Fibroblast of skin of right biceps (primary cell): ENCODE measurements at places on chromosomes 5 and 9.
A peak's percentile ranks its signal among the peaks of the same experiment; 100 is the strongest.

- no peak for DNase-seq
Observed at GRCh38 chr9:80491086-80491696, 919.4 kb downstream of the TLE4 start.

DNA sequence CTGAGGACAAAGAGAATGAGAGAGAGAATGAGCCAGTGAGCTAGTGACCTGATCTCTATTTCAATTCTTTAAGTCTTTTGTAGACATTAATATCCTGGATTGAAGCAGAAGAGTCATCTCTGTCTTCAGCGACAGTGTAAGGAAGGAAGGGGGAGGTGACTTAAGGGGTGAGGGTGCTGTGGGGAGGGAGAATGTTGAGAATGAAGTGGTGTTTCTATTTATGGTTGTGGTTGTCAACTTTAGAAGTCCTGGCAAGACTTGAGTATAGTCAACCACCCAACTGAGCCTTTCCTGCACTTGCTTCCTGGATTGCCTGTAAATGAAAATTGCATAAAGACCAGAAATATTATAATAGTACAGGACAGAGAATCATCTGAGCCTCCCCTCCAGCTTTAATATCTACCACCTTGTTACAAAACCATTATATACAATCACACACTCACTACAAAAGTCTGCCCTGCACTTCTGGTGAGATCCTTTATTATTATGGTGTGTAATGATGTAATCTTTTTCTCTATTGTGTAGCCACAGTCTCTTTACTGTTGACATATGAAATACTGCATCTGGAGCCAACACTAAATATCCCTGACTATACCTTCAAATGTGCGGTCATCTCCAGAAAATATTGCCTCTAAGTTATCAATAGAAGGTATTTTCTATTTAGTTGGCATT lies 91.7 kb downstream of the NTRK2 start:
- peak; percentile 81 for DNase-seq

DNA sequence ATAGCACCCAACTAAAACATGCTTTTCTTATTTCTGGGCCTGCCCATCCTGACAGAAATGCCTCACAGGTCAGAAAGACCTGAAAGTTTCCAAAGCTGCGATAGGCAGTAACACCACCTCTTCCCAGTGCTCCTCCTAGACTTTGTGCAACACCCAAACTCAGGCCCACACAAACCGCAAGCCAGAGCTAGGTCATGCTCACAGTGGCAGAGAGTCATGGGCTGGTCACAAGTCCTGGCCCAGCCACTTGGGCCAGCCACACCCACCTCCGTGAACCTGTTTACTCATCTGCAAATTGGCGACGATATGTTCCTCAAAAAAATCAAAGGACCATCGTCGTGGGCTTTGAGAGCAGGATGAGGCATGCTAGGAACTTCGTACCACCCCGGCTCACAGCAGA lies 44.0 kb upstream of the SLC25A51 start:
- DNase-seq: no peak

- peak; percentile 86 for DNase-seq
Observed at GRCh38 chr5:159135896-159136531, 36.3 kb upstream of the EBF1 start.

DNA sequence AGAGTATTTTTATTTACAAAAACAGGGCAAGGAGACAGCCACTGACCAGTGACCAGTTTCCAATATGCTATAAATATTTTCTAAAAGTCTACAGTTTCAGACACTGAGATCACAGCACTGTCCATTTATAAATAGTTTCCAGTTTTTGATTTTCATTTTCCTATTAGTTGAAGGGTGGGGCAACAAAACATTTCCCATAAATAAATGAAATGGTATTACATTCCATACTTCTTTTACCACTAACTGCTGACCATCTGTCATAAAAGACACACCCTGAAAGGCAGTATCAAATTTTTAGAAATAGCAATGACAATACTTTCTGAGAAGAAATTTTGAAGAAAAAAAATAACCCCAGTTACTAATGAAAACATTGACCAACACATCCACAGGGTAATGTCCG lies 126.7 kb downstream of the ARSB start:
- DNase-seq: no peak

DNA sequence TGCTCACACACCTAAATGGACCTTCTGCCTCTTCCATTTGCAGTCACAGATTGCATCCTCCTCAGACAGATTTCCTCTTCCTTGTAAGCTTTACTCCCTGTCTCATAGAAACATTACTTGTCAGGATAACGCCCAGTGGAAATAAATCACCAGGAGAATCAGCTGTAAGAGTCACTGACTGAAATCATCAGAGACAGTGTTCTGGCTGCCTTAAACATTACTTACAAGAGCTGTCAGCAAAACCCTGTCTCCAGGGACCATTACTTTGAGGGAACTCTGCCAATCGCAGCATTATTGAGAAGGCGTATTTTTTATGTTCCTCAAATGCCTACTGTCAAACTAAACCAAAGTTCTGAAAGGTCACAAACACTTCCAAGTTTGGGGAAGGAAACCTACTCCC lies 5.9 kb downstream of the DPYSL3 start:
- DNase-seq: peak; percentile 95

DNA sequence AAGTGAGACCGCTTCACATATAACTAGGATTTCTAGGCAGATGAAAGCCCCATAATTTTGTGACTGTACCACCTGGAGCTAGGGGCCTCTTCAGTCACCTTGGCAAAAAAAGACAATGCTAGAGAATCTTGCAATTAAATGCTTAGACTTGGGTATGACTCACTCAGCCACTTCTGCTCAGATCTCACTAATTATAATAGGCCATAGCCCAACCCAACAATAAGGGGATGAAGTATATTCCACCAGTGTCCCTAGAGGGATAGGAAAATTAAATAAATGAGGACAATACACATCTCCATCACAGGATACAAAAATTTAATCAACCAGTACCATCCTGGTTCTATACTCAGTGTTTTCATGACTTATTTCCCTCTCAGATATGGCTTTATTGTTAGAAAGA lies 1079.9 kb upstream of the C9orf72 start:
- no peak for DNase-seq

DNA sequence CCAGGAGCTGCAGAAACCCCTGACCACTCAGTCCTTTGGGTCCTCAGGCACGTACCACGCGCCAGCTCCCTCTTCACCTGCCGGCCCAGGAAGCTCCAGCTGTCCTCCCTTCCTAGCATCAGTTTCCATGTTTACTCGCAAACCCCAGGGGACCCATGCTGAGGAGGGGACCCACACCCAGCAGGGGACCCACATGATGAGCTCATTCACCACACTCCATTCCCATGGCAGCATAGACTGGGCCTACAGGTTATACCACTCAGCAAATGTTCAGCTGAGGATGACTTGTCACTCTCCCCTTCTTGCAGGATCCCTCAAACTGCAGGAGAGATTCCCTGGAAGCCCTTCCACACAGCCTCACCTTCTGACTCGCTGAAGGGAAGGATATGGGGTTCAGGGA lies 73.5 kb upstream of the GALNT10 start:
- DNase-seq: no peak

DNA sequence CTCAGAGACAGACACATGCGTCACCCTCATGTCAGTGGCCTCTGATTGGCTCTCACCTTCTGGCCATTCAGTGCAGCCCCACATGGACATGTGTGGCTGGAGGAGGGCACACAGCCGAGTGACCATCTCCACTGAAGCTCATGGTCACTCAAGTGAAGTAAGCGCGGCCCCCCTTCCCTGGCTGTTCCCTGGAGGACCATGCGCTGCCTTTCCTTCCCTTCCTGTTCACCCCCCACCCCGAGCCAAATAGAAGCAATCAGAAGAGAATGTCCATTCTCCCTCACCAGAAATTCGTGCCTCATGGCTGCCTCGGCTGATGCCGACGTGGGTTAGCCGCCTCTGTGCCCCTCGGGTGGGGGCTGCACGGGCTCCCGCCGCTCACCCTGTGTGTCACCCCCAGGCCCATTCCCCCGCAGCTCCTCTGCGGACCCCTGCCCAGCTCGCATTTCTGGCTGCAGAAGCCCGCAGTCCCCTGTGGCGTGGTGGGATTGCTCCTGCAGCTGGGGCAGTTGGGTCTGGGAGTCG lies 12.5 kb upstream of the COL5A1 start:
- DNase-seq: no peak

DNA sequence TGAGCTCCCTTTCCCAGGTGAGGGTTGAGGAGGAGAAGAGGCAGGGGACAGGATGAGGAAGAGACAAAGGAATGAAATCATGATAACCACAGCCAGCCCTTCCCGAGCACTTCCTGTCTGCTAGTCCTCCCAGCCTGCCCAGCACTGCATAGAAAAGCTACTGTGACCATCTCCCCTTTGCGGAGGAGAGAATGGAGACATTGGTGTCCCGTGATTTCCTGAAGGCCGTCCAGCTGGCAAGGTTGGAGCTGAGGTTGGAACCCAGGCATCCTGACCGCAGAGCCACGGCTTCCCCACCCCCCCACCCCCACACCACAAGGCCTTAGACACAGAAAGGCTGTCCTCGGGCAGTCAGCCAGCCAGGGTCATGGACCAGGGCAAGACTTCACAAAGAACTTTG lies 131.1 kb upstream of the ICE1 start:
- DNase-seq: peak; percentile 41

DNA sequence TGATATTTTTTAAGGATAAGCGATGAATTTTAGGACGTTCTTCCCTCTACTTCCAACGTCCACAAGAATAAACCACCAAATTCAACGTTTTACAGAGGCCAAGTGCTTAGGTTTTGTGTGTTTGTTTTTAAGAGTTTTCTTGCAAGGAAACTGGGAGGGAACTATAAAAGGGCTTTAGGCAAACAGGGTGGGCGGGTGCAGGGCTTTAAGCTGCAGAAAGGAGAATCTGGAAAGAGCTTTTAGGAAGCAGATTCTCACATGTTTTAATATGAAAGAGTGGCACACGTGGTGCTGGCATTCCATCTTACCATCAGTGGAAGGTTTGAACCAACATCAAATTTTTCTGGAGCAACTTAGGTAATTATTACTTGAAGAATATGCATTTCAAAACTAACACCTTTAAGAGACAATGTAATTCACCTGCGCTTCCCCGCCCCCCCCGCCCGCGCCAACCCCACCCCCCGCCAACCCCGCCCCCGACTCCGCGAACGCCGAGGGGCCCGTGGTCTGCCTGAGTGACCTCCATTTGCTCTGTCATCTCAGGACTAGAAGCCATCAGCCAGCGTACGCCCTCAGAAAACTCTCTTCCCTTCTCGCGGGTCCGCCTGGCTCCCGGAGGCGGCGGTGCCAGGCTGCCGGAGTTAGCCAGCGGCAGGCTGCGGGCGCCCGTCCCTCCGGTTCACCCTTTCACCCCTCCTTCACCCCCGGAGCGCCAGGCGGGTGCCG lies 911 bp upstream of the PIK3R1 start:
- no peak for DNase-seq

DNA sequence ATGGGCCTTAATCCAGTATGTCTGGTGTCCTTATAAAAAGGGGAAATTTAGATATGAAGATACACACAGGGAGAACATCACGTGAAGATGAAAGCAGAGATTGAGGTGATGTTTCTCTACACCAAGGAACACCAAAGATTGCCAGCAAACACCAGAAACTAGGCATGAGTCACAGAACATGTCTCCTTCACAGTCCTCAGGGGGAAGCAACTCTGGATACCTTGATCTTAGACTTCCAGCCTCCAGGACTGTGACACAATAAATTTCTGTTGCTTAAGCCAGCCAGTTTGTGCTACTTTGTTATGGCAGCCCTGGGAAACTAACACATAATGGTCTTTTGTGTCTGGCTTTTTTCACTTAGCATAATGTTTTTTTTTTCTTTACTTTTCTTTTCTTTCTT lies 41.2 kb upstream of the STRBP start:
- DNase-seq: no peak

GRCh38 chr5:14268738-14269137 lies 125.6 kb downstream of the TRIO start:
- peak; percentile 59 for DNase-seq

DNA sequence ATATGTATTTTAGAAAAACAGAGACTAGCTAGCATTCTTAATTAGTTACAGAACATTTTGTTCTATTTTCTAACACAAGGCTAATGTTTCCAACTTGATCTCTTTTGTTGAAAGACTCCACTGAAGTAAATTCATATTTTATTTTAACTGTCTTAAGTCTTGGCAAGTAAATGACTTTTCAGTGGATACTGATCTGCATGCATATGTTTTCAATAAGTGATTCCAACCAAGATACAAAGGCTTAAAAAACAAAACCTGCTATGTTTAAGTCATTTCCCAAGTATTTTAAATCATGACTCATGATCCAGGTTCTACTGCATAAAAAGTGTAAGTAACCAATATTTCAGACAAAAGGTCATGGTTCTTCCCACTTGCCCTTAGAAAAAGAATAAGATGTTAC lies 5.7 kb downstream of the CDO1 start:
- DNase-seq: peak; percentile 82

- DNase-seq: no peak
Observed at GRCh38 chr9:93278144-93278543, 94.2 kb downstream of the WNK2 start.

- peak; percentile 63 for DNase-seq
Observed at GRCh38 chr9:101028346-101029314, at the start of gene PLPPR1. Gene PLPPR1, plus strand, starts transcription at chr9:101028727.

DNA sequence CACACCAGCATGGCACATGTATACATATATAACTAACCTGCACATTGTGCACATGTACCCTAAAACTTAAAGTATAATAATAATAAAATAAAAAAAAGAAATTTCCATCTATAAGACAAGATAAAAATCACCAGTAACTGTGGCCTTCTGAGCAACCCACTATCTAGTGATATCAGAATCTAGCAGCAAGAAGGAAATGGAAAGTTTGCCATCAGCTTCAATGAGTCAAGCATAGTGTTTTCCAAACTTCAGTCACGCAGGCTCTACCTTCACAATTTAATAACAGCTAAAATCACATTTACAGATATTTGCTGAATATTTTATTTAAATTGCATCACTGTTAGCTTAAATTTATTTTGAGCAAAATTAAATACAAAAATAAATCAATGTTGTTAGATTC lies 345.3 kb upstream of the CD180 start:
- no peak for DNase-seq

GRCh38 chr5:82164176-82164976 lies 113.8 kb downstream of the RPS23 start:
- DNase-seq: peak; percentile 89

GRCh38 chr9:128340691-128341434 lies 536 bp downstream of the SLC27A4 start:
- no peak for DNase-seq

DNA sequence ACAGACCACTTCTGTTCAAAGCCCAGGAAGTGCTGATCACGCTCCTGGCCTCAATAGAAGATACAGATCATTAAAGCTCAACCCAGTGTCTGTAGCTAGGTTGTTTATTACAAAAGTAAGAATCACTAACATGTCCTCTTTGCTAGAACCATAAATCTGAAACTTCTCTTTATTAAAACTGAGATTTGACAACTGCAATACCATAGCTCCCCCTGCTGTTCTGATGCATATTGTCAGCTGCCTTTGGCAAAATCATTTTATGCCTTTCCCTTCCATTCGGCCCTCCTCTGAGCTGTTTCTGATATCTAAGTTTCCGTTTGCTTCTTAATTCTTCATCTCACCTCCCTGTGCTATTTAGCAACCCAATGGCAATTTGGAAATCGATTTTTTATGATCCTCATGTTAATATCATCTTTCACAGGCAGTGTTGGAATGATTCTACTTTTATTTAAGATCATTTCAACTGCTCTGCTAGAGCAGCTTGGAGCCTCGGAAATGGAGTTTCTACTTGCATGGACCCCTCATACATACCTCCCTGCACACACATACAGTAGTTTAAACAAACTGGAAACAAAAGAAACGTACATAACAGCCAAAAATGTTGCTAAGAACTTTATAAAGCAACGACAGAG lies 998.8 kb downstream of the MAT2B start:
- peak; percentile 60 for DNase-seq

GRCh38 chr9:24832307-24832706 lies 286.6 kb upstream of the IZUMO3 start:
- DNase-seq: peak; percentile 3

GRCh38 chr9:83959061-83959460 lies 21.0 kb downstream of the HNRNPK start:
- DNase-seq: peak; percentile 75
